Right lung (tissue), 10 donors: ENCODE measurements at places on chromosomes 16 and 17. TPM values are rescaled to one million over a fixed set of nuclear protein-coding genes. Genes with fewer than 3 reads are reported as not detected.

The SRCIN1 gene
- polyA plus RNA-seq, result 10.8 TPM

DNA sequence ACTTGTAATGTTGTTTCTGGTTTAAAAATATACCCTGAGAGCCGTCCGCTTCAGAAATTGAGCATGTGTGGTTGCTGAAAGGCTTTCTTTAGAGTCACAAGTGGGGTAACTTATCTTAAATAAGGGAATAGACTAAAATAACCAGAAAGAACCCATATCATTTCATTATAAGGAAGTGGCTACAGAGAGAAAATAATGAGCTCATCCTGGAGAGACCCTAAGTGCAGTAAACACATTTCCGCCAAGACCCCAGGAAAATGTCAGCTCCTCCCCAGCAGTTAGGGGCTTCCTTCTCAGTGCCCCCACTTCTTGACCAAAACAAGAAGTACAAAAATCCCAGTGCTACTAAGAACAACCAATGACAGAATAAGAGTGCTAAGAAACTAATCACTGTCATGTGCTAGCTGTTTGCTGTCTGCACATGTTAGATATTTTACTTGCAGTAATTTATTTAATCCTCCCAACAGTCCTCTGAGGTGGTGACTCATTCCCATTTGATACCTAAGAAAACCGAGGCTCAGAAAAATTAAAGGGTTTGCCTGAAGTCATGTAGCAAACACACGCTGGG is 83.5 kb downstream of the CDYL2 start:
- no peak for DNase-seq

The SLC6A4 gene
- polyA plus RNA-seq, result 0.76 TPM

DNA sequence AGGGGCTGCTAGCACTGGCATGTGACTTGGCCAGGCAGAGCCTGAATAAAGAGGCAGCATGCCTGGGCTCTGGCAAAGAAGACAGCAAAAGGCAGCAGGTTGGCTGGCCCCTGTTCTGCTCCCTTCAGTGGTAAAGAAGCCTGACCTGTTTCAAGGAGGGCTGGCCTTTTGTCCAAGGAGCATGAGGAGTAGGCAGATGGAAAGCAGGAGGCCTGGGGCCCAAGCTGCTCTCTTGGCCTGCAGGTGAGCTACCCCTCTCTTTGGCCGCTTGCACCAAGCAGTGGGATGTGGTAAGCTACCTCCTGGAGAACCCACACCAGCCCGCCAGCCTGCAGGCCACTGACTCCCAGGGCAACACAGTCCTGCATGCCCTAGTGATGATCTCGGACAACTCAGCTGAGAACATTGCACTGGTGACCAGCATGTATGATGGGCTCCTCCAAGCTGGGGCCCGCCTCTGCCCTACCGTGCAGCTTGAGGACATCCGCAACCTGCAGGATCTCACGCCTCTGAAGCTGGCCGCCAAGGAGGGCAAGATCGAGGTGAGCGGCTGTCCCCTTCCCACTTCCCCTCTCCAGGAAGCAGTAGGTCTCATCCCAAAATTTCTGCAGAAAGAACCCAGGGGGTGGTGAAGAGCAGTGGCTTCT is 8.0 kb downstream of the TRPV2 start:
- no peak for DNase-seq

GRCh38 chr17:1577182-1577581 is 14.6 kb upstream of the PITPNA start:
- DNase-seq, result peak; percentile 83

- DNase-seq, result no peak
Measured at GRCh38 chr16:59665618-59666220, 931.6 kb upstream of the GOT2 start.

GRCh38 chr17:65678546-65678945 is 117.1 kb upstream of the AXIN2 start:
- DNase-seq, result no peak

The GAST gene
- polyA plus RNA-seq, result not detected

GRCh38 chr17:39612291-39612894 is 4.7 kb upstream of the NEUROD2 start:
- DNase-seq, result no peak

- DNase-seq, result peak; percentile 75
Measured at GRCh38 chr16:30740364-30741251, 7.6 kb upstream of the PHKG2 start.

GRCh38 chr17:8469964-8470363 is 34.3 kb downstream of the NDEL1 start:
- DNase-seq, result no peak

The KAT2A gene
- 73.7 TPM for polyA plus RNA-seq

The ZNF597 gene
- 4.2 TPM for polyA plus RNA-seq

The ATP1B2 gene
- 20.5 TPM for polyA plus RNA-seq

GRCh38 chr16:66751053-66751302 is 431 bp downstream of the DYNC1LI2 start:
- DNase-seq, result no peak

The MPHOSPH6 gene
- 43.1 TPM for polyA plus RNA-seq

GRCh38 chr17:10735251-10735650 is 5.4 kb upstream of the TMEM220 start:
- no peak for DNase-seq
